Stimulated activated CD4-positive, alpha-beta T cell treated with anti-CD3 and anti-CD28 coated beads, Interleukin-15, amount 100 ng/mL, for 48 hours (primary cell): ENCODE measurements at places on chromosomes 5 and 9.
A peak's percentile ranks its signal among the peaks of the same experiment; 100 is the strongest.

DNA sequence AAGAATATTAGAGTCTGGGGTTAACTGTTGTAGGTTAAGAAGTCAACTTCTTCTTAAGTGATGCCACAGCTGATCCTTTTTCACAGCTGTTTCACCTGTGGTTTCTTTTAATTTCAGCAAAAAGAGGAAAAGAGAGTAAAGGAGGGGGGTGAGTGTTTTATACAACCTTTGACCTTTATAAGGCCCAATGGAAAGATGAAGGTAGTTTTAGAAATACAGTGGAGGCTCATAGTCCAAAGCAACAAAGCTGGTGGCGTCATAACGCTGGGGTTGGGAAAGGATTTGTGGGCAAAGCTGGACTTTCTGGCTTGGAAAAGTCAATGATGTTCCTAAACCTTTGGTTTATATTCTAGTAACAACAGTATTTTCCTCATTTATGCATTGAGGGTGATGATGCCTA is 49.5 kb downstream of the RCL1 start:
- DNase-seq = no peak

GRCh38 chr5:77463905-77464304 is 28.2 kb downstream of the WDR41 start:
- DNase-seq = no peak

DNA sequence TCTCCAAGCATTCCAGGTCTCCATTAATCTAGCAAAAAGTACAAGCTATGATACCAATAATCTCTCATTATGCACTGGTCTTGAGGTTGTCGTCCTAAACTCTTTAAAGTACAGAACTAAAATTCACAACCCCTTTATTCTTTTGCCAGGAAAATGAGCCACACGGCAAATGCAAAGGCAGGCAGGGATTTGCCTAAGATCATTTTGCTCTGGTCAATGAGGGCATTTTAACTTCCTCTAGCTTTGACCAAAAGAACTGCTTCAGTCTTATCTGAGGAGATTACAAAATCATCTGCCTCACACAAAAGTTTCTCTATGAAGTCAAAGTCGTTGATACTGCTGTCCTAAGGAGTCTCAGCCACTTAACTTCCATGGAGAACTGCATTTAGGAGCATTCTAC is 51.8 kb downstream of the EPB41L4B start:
- DNase-seq = no peak

DNA sequence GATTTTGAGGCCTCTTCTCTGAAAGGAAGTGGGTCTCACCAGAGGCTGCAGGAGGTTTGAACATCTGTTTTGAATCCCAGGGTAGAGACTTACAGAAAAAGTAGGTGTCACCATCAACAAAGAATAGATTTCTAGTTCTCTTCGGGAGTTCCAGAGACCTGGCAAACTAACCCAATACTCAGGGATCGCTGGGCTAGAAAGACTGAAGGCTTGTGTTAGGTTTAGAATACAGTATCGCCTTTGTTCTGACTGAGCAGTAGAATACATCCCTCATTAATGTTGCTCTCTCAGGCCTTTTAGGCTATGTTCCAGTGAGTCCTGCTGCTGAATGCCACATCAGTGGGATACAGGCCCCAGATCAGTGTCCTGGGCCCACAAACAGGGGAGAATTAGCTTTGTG is 27.2 kb downstream of the RUSC2 start:
- DNase-seq = no peak

DNA sequence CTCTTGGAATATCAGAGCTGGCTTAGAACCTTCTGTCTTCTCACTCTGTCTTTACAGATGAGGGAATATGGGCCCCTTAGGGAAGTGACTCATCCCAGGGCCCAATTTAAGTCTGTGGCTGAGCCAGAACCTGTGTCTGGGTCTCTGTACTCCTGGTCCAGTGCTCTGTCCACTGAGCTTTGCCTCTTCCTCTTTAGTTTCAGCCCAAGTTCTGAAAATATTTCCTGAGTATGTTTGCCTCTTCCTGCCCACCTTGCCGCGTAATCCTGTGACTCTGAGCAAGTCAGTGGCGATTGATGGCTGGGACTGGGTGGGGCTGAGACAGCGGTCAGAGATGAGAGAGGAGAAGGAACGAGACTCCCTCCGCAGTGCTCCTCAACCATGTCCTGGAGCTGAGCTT is 7.8 kb downstream of the IER5L start:
- DNase-seq = no peak

DNA sequence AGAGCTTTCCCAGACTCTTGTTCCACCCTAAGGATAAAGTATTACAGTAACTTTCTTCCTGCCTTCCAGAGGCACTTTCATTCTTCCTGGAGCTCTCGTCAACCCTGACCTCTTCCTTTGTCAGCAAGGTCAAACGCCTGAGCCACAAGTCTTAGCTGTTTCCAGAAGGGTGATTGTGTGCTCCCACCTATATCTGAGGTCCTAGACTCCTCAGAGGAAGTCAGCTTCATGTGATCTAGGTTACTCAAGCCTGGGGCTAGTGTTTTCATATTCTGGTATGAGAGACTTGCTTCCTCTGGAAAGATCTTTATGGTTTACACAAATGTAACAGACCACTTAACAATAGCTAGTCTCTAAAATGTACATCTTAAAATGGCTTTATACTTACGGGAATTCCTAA is 5.4 kb upstream of the FAM120A start:
- no peak for DNase-seq

GRCh38 chr5:154189819-154190594 is 526 bp upstream of the GALNT10 start:
- peak; percentile 57 for DNase-seq

- DNase-seq = no peak
Measured at GRCh38 chr9:131840220-131840619, 100.3 kb upstream of the RAPGEF1 start.
